ENCODE measurements at places on chromosomes 2 and 18.
A peak's percentile ranks its signal among the peaks of the same experiment; 100 is the strongest.

GRCh38 chr18:42296192-42296591 is 341.2 kb downstream of the PIK3C3 start:
- DNase-seq: no peak

GRCh38 chr2:188511346-188511745 is 219.7 kb downstream of the GULP1 start:
- DNase-seq: no peak

DNA sequence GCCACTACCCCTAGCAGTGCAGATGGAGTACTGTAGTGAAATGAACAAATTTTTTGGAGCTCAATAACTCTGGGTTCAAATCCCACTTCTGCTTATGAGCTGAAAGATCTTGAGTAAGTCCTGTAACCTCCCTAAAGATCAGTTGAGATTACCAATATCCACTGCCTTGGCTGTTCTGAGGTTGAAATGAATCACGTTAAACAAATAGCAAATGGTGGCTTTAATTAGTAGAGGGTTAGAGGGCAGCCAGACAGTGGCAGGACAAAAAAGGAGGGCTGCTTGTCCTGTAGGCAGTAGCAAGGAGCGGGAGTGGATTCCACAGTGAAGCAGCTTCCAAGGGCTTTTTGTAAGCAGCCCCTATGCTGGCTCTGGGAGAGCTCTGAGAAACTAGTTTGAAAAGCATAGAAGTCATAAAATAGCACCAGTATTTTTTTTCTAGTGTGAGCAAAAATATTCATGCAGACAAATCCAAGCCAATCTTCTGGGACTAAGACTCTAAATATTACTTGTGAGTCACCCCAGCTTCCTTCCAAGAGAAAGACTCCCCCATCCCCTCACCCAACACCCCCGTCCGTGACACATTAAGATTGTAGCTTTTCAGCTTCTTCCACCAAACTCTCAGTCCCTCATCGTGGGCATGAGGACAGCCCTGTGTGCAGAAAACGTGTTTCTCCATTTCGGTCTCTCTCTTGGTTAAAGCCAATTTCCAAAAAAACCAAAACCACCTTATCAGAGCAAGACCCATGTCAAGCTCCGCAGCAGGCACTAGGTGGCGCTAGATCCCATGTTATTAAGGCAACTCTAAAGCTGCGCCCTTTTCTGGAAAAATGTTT is 123.5 kb upstream of the LGALSL start:
- peak; percentile 93 for DNase-seq

DNA sequence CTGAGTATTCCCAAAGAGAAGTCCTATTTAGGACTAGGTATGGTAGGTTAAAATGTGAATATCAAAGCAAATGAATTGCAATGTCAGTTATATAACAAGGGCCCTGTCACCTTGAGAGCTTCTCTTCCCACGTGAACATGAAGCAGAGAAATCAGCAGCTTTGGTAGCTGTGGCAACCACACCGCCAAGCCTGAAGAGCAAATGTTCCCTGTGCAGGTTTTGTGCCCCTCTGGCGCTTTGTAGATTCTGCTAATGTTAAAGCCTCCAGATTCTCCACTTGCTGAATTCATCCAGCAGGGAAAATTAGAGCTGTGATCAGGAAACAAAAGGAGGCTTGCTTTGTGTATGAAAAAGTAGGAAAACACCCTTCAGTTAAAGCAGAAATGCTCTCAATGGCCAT is 322.6 kb downstream of the RBM43 start:
- no peak for DNase-seq

- peak; percentile 18 for DNase-seq
Observed at GRCh38 chr18:49768051-49768391, 45.3 kb downstream of the ACAA2 start.

DNA sequence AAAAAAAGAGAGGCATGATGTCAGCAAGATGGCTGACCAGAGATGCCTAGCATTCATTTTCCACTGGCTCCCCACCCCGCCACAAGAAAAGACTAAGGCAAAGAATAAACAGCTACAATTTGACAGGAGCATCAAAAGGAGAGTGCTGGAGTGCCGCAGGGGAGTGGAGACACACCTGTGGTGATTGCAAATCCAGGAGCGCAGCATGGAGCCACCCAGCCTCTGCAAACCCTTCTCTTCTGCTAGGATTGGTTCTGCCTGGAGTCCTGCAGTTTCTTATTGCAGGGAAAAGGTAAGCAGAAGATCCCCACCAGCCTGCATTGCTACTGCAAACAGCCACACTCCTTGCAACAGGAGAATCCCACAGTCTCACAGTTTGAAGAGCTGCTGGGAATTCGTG is 26.1 kb downstream of the BOLL start:
- no peak for DNase-seq

- DNase-seq: no peak
Observed at GRCh38 chr2:236367506-236368289, 103.5 kb upstream of the ASB18 start.

- DNase-seq: no peak
Observed at GRCh38 chr2:169716238-169716886, 17.3 kb upstream of the KLHL23 start.

DNA sequence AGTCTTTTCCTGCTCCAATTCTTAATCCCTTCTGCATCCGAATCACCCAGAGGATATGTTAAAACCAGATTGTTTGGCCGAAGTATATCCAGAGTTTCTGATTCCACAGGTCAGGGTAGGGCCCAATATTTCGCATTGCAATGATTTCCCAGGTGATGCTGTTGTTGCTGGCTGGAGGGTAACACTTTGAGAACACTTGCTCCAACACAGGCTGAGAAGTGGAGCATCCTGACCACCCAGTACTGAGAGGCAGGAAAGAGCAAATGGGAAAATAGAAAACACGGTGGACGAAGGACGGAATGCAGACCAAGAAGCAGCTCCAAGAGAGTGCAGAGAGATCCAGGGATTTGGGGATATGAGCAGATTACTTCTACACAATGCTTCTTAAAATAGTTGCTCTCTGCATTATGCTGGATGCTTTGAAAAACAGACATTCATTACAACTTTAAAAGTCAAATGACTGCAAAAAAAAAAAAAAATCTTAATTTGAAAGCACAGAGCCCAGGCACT is 362.2 kb upstream of the SLC14A2 start:
- DNase-seq: no peak

GRCh38 chr2:126714191-126714965 is 58.4 kb downstream of the GYPC start:
- DNase-seq: no peak

- DNase-seq: no peak
Observed at GRCh38 chr2:120661551-120661950, 74.1 kb upstream of the GLI2 start.

DNA sequence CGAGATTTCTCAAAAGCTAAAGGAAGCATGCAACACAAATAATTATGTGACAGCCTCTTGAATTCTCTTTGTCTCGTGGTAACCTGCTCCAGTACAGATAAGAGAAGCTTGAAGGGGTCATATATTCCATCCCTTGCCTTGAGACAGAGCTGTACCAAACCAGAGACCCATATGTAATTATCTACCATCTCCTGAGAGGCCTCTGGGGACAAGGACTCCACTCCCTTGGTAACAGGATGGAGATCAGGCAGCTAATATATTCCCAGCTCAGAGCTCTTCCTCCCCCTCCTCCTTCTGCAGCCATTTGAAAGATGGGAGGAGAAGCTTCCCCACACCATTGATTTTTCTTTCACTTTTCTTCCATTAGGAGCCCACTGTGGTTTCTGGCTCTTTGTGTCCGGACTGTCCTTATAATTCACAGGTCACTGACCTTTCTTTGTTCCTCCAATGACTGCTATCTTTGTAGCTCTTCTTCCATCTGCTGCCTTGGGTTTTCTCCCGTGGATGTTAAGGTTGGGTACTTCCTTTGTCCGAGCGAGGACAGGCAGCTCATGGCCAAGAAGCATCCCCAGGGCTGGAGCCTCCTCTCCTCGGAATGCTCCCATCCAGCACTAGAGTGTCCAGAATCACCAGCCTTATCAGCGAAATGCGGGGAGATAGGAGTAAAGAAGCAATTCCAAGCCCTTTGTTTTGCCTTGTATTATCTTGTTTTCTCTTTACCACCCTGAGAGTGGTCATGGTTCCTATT is 72.6 kb upstream of the STPG4 start:
- peak; percentile 56 for DNase-seq

- no peak for DNase-seq
Observed at GRCh38 chr2:225662101-225662500, 262.6 kb downstream of the NYAP2 start.

Data from NCI-H1694 treated with DMSO at 0.1 percent for 48 hours (cell line).